ENCODE measurements at places on chromosomes 2 and 18.

- DNase-seq = no peak
Measured at GRCh38 chr2:98538280-98539041, 69.9 kb downstream of the COA5 start.

GRCh38 chr2:162159446-162159845 lies 7.4 kb upstream of the GCG start:
- DNase-seq = no peak

DNA sequence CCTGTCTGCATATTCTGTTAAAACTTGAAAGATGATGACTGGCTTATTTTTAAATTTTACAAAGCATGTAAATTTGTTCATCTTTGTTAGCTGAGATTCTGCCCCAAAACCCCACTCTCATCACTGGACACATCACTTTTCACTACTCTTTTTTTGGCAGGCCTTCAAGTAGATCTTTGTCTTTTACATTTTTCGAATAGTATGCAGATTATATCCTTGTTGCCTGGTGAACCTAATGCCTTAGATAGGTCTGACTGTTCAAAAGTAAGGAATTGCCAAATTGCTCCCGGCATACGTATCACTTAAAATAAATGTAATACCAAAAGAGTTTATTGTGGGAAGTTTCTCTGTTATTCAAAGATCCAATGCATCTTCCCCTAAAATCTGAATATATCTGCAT lies 303.3 kb downstream of the XIRP2 start:
- DNase-seq = no peak

GRCh38 chr2:38121481-38121880 lies 45.5 kb upstream of the CYP1B1 start:
- DNase-seq = no peak

GRCh38 chr2:236576087-236576486 lies 6.5 kb downstream of the ACKR3 start:
- DNase-seq = no peak

DNA sequence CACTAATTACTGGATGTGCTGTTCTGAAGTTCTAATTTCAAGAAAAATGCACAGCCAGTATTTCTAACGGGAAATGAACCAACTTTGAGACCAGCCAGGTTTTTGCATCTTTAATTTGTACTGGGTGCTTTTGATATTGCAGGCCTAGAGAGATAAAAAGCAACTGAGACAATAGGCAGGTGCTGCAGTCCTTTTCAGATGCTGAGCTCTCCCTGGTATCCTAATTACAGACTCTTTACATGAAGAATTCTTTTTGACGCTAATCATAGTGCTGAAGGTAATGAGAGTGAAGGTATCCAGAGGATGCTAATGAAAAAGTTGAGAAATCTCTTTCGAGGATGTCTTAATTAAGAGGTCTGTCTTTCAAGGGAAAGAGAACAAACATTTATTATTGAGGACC lies 85.1 kb downstream of the SERPINB8 start:
- no peak for DNase-seq

DNA sequence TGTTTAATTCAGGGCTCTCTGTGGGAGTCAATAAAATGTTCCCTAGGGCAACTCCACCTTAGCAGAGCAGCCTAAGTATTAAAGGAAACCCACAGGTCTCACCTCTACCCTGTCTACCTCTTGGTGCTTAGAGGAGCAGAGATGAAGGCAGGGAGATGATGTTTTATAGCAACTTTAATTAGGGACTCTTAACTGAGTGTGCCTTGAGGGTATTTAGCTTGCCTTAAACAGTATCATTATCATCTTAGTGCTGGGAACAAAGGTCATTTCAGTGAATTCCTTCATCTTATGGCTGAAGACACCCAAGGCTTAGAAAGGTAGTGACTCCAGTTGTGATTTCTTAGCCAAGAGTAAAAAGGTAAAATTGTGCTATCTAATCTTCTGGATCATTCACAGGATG lies 26.7 kb downstream of the VIL1 start:
- DNase-seq = no peak

GRCh38 chr2:19863303-19864041 lies 38.3 kb downstream of the TTC32 start:
- peak; percentile 44 for DNase-seq

Data from NCI-H1092 treated with DMSO at 0.1 percent for 48 hours (cell line).